ENCODE measurements at places on chromosomes 6 and 20.

DNA sequence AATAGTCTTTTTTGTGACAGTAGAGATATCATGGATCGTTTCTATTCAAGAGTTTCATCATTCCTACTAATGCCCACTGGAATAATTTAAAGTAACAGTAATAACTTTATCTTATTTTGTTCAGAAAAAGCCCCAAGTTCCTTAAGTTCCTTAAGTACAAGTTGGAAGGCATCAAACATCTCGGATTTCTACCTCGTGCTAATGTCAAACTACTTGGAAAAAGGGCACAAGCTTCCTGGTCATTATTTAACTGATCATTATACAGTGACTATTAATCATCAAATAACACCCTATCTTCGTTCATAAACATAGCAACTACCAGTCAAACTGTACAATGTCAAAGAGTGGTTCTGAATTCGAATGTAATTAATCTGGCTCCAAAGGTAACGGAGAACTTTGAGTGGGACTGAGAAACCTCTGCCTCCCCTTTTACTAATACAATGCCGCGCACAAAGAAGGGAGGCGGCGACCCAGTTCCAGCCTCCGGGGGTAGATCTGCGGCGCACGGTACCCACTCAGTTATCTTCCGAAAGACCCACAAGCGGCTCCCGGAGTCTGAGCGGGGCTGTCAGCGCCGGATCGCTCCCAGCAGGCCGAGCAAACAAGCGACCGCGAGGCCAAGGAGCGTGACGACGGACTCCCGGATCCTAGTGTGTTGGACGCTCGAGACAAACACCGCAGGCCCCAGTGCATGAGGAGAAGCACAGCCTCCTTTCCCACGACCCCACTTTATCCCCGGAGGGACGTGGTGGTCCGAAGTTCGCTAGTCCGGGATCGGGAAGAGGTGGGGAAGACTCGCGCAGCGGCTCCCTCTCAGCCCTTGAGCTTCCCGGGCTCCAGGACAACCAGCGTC is 716 bp downstream of the SHPRH start:
- DNase-seq, result peak; percentile 43

- no peak for DNase-seq
Measured at GRCh38 chr20:32763202-32764004, 1.2 kb downstream of the DNMT3B start.

DNA sequence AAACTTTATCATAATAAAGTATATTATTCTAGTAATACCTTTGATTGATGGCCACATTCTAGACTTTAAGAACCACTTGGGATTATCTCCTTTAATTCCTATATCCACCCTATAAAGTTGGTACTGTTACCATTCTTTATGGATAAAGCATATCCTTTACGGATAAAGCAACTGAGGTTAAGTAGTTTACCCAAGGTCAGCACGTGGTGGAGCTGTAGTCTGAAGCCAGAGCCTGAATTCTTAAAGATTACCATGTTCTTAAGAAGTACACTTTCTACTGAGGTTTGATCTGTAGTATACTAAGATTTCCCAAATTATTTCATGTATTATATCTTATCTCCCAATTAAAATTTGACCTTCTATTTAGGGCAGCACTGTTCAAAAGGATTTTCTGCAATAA is 3.0 kb upstream of the NCOA7 start:
- DNase-seq, result no peak

DNA sequence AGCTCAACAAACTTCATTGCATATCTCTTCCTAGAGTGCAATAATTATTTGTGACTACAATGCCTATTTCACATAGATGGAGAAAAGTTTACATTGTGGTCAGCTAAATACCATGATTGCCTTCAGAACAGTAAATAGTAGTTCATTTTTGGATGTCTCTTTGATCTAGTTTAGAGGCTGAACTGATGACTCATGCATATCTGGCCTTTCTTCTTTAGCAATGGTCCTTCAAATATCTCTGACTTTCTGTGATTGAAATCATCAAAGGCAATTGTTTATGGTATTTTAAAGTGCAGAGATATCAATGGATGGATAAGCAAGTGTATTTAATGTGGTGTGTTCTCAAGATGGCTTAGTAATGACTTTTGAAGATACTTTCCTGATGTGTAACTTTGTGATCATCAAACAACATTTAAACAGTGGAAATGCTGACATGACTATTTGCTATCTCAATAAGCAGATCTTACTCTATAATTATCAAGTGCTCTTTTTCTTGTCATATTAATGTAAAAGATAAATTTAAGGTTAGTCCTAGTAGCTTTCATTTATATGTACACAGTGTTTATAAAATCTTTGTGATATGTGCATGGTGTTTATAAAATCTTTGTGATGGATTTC is 523.7 kb upstream of the SLC35B3 start:
- DNase-seq, result no peak

- DNase-seq, result peak; percentile 30
Measured at GRCh38 chr6:111939902-111940301, 66.7 kb upstream of the FYN start.

- DNase-seq, result no peak
Measured at GRCh38 chr6:24926192-24926591, 9.6 kb downstream of the RIPOR2 start.

GRCh38 chr6:85483846-85484245 is 34.0 kb downstream of the NT5E start:
- DNase-seq, result no peak

DNA sequence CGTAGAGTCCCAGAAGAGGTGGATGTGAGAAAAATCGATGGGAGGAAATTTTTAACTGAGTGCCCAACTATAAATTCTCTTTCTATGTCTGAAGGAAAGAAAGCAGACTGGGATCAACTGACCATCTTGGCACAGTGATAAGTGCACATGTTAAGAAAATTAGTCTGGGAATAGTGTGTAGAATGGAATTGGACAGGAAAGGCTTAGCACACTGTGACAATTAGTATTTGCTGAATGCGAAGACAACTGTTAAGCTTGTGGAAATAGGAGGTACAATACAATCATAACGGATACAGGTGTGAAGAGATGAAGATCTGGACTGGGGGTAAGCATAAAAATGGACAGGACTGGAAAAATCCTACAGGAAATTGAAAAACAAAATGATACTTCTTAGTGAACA is 114.3 kb downstream of the FAM50B start:
- no peak for DNase-seq

- DNase-seq, result no peak
Measured at GRCh38 chr20:24834310-24834709, 114.8 kb upstream of the CST7 start.

DNA sequence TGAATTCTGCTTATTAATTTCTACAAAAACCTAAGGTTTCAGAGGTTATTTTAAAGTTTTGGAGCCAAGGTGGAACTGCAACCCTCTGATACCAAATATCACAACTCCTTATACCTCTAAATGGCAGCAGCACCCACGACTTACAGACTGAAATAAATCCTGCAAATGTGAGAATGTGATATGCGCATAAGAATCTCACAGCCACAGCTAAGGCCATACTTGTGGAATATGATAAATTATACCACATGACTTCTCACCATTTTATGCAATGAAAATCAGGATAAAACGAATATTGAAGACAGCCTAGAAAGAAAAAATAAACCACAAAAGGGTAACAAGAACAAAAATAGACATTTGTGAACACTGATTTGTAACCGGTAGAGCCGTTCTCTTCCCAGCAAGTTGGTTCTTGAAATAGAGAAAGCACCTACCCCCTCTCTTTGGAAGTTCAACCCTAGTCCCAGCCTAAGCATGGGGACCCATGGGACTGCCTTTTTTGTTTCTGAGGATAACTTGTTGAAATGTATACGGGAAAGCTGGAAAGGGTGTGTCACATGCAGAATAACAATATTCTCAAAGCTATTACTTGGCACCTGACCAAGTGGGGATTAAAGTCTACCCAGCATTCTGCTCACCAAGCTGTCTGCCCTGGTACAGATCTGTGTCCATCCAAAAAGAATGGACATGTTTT is 47.1 kb upstream of the MCM9 start:
- DNase-seq, result no peak

DNA sequence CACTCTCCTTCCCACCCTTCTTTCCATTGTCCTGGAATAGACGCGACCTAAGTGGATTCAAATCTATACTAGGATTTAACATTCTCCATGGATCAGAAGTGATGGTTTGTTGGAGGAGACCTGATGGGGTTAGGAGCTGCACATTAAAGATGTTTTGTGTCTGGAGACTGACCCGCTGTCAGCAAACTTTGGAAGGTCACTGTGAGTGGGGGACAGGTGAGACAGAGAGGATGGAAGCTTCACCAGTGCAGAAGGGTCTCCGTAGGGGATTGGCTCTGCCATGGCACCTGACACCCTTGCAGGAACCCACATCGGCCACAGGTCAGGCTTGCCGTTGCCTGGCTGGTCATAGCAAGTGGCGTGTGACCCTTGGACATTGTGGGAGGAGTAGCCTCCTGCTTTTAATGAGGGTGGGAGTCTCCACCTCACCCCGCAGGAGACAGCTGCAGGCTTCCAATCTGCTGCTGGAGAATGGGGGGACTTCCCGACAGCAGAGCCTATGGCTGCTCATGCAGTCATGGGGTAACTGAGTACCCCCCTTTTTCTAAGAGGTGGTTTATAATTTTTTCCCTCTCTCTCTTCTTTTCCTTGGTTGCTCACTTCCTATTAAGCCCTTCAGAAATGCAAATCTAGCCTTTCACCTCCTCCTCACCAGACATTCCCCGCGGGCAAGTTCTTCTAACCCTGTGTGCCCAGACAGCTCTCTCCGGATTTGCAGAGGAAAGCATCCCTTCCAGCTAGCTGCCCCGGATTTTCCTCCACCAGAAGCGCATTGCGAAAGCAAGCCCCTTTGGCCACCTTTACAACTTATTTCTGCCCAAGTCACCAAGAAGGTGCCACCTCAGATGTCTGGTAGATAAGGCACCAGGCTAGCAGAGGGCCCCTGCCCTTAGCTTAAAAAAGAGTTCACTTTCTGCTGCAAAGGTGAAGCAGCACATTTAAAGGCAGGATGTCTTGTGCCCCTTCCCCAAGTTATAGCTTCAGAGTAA is 53.5 kb downstream of the DACT2 start:
- no peak for DNase-seq

DNA sequence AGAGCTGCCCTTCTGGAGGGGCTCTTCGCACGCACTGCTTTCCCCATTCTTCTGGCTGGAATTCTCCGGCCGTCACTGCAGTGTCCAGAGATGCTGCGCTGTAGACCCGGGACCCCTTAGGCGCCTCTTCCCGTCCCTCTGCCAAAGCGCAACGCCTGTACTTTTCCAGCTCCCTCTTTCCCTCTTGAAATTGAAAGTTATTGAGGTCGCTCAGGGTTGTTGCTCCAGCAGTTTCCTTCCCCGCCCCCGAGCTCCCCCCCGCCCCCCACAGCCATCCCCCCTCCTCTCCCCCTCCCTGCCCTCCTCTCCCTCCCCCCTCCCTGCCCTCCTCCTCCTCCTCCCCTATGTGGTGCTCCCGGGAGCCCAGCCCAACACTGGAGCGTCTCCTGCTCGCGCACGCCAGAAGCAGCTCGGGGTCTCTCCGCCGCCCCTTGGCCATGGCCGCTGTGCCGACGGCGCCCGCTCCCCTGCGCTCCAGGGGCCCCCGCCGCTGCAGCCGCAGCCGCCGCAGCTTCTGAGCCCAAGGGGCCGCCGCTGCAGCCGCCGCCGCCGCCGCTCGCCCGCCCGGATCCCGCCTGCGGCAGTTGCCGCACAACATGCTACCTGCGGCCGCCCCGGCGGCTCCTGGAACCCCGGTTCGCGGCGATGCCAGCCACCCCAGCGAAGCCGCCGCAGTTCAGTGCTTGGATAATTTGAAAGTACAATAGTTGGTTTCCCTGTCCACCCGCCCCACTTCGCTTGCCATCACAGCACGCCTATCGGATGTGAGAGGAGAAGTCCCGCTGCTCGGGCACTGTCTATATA is at the start of gene RSPO3:
Gene RSPO3, plus strand, starts transcription at position 374 of the 804 bp plus-strand sequence. CDS start 522 bp downstream, outside the sequence.
- no peak for DNase-seq

DNA sequence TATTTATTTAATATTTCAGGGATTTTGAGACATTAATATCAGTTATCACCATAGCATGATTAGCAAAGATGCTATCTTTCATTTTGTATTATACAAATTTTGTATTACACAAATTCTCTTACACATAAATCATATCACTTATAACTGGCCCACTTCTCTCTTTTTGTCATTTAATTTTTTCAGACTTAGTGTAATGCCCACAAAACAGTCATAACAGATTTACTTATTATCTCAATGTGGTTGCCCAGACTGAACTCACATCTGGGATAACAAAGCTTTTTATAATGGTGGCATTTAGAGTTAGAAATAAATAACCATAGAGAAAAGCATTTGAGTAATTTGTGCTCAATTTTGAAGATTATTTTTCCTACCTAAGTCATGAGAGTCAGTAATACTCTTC is 148.3 kb downstream of the TFAP2B start:
- no peak for DNase-seq

DNA sequence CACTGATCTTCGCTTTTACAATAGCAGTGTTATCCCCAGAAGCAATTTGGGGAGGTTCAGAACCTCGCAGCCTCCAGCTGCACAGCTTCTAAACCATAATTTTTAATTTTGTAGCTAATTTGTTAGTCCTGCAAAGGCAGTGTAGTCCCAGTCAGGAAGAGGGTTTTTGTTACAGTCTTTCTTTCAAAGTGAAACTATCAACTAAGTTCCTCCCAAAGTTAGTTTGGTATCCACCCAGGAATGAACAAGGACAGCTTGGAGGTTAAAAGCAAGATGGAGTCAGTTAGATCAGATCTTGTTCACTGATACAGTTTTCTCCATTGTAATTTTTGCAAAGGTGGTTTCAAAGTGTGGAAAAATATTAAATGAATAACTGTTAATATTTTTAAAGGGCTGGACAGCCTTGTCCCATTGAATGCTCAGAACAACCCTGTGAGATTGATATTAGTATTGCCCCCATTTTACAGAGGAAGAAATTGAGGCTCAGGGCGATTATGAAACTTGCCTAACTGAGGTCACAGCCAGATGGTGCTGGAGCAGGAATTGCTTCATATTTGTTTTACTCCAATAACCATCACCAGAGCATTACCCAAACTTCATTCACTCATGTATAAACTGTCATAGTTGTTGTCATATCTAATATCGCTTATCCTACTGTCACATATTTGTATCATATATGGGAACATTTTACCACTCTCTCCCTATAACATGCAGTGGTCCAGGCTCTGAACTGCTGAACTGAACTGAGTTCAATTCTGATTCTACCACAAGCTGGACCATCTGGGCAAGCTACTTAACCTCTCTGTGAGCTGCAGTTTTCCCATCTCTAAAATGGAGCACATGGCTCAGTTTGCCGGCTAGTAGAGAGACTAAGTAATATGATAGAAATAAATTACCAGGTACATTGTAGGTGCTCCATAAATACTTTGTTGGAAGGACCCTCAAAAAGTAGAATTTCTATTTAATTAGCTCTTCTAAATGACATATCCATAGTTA is 213.8 kb downstream of the BCAS1 start:
- no peak for DNase-seq

- no peak for DNase-seq
Measured at GRCh38 chr20:4697189-4697830, 24.4 kb upstream of the PRND start.

- no peak for DNase-seq
Measured at GRCh38 chr6:98900706-98901105, 47.0 kb downstream of the FBXL4 start.

- DNase-seq, result no peak
Measured at GRCh38 chr6:108592371-108593337, 31.9 kb downstream of the FOXO3 start.
